ENCODE measurements at places on chromosomes 6 and 20.

DNA sequence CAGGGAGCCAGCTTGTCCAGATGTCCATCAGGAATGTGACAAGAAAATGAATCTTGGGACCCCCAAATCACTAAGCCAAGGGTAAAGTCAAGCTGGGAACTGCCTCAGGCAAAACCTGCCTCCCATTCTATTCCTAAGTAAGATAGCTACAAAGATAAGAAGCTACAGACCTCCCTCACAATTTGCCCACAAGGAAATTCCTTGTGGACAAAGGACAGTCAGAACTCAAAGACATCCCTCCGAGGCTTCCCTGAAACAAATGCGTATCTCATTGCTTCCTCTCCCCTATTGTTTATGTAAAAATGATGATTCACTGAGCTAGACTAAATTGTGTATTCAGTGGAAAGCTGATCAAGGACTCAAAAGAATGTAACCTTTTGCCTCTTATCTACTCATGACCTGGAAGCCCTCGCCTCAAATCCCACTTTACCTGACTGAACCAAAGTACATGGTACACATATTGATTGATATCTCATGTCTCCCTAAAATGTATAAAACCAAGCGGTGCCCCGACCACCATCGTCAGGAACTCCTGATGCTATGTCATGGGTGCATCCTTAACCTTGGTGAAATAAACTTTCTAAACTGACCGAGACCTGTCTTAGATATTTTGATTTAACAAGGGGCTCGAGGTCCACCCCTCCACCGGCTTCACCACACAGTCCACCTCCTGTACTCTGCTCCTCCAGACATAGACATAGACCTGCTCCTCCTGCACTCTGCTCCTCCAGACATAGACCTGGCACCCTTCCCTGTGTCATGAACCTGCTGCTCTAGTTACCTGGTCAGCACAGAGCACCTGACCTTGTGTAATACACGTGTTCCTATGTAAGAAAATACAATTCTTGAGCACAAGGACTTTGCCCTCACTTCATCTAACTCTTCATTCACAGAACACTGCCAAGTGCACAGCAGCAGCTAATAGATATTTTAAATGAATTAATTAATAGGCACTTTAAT lies 81.4 kb downstream of the WDR27 start:
- no peak for DNase-seq

DNA sequence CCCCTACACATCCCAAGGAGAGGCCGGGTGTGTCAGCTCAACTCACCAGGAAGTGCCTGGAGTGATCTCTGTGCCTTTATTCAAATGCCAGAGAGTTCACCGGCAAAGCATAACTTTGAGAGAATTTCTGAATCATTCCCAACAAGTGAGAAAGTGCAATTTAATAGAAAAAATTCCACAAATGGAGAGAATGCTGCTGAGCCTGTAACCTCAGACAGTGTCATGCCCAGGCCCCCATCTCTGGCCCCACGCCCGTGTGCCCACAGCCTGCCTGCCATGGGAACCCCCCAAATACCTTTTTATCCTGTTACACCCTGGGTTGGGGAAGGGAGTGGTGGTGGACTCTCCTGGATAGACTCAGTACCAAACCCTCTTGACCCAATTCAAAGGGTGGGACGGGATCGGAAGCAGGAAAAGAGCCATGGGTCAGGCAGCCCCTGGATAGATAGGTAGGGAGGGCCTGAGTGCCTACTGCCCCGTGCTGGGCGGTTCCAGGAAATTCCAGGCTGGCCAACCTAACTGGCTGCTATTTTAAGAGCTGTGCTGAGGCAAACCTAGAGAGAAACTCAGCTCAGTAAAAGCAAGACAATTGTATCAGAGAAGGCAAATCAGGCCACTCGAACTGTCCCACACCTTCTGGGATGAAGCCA lies 179.0 kb upstream of the FOXA2 start:
- DNase-seq = no peak

- DNase-seq = no peak
Observed at GRCh38 chr6:53982366-53983050, 128.7 kb upstream of the MLIP start.

GRCh38 chr6:19736066-19736465 lies 101.1 kb upstream of the ID4 start:
- DNase-seq = no peak

Data from CD4-positive, alpha-beta T cell treated with Interferon alpha-2 for 1 hour (primary cell).